ENCODE measurements at places on chromosomes 12 and 14. TPM values are rescaled to one million over a fixed set of nuclear protein-coding genes. Genes with fewer than 3 reads are reported as not detected.

The SERPINA10 gene
- total RNA-seq = not detected

The FSCB gene
- not detected for total RNA-seq

The TPH2 gene
- total RNA-seq = under 0.01 TPM

The SMOC1 gene
- 25.7 TPM for total RNA-seq

- no peak for DNase-seq
Observed at GRCh38 chr14:69376439-69376838, 21.7 kb downstream of the ERH start.

- peak; percentile 22 for DNase-seq
Observed at GRCh38 chr12:55686366-55687010, 21.2 kb downstream of the ITGA7 start.

DNA sequence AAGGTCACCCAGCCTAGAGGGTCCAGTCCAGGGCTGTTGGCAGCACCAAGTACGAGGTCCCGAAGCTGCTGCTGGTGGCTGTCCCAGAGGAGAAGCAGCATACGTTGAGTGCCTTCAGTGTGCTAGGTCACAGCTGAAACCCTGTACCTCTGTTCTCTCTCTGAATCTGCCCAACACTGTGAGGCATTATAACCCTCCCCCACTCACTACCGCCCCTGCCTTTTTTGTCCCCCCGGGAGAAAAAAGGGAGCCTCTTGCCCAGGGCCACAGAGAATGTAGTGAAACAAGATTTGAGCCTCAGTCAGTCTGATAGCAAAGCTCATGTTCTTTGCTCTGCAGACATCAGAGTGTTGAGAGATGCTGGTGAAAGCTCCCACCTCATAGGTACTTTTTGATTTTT lies 53.4 kb downstream of the PPP2R5C start:
- DNase-seq = no peak

- no peak for DNase-seq
Observed at GRCh38 chr14:49008363-49008762, 577.8 kb downstream of the RPS29 start.

DNA sequence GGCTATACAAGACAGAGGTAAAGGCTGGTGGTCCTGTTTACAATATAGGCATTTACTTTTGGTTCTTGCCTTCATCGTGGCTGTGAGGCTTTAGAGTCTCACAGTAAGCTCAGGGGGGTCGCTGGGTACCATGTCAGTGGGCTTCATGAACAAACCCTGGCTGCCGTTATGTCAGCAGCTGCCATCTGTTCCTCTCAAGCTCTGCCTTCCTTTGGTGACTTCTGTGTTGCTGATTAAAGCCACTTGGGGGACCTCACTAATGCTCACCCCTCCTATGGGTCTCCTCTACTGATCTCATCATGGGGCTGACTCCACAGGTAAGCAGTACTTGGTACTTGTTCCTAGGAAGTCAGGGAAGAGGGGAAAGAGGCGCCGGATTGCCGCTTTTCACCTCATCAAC lies 268.7 kb downstream of the TTC6 start:
- no peak for DNase-seq

- no peak for DNase-seq
Observed at GRCh38 chr12:29073631-29074239, 75.3 kb upstream of the FAR2 start.

GRCh38 chr12:29220632-29221336 lies 71.7 kb downstream of the FAR2 start:
- no peak for DNase-seq

GRCh38 chr12:66786531-66787308 lies 107.8 kb upstream of the GRIP1 start:
- DNase-seq = no peak

All from osteoblast (primary cell).